ENCODE measurements at places on chromosomes 13 and 19.

DNA sequence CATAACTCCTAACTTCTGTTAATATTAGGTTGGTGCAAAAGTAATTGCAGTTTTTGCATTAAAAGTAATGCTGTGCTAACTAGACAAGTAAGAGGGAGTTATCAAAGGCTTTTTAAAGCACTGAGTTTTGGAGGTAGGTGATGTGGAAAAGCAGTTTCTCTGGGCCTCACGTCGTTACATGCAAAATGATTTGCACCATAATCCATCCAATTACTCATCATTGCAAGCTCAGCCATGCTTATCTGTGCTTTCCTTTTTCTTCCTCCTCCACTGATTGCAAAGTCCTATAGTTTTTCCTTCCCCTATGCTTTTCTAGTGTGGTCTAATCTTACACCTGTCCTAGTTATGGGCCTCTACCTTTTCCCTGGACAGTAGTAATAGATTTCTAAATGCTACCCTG lies 35.4 kb upstream of the INTS6 start:
- DNase-seq = no peak

- peak; percentile 95 for DNase-seq
These were observed 165.2 kb downstream of the GGACT start for GRCh38 chr13:100423375-100423774.

GRCh38 chr19:54191011-54191810 lies at the start of gene TSEN34:
TSEN34 (plus strand) TSS chr19:54191308; CDS start chr19:54191365, 57 bp downstream.
- peak; percentile 91 for DNase-seq

- DNase-seq = no peak
These were observed 302.6 kb downstream of the PCDH9 start for GRCh38 chr13:66927562-66927961.

DNA sequence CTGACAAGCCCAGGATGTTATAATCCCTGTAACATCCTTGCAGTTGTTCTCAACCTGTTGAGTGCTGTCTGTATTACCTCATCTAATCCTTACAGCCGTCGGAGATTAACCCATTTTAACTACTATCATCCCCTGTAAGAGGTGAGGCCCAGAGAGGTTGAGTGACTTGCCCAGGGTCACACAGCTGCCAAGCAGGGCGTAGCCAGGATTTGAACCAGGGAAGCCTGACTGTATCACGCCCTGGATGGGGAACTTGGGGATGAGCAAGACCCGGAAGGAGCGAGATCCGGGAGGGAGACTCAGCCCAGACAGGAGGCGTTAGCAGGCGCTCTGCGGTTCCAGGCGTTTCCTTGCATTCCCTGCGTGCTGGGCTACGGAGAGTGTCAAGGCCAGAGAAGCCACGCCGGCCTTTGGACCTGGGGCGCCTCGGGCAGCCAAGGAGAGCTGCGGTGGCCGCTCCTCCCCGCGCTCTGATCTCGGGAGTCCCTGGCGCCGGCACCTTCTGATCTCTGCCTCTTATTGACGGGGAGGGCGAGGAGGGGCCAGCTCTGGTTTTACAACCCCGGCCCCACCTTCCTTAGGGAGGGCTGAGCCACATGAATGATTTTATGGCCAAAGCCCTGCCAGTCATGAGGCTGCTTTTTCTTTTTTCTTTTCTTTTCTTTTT lies 6.2 kb downstream of the SULT2B1 start:
- peak; percentile 52 for DNase-seq

DNA sequence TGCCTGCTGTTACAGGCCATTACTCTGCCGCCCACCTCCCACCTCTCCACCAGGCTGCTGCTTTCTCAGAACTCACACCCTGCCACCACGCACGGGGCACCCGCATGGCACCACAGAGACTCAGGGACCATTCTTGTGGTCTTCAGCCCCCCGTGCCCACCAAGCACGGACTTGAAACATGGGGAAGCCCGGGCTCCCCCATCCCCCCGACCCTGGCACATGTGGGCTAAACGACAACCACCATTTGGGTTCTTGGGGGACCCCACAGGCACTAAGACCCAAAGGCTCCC lies 23.1 kb upstream of the TINCR start:
- DNase-seq = no peak

DNA sequence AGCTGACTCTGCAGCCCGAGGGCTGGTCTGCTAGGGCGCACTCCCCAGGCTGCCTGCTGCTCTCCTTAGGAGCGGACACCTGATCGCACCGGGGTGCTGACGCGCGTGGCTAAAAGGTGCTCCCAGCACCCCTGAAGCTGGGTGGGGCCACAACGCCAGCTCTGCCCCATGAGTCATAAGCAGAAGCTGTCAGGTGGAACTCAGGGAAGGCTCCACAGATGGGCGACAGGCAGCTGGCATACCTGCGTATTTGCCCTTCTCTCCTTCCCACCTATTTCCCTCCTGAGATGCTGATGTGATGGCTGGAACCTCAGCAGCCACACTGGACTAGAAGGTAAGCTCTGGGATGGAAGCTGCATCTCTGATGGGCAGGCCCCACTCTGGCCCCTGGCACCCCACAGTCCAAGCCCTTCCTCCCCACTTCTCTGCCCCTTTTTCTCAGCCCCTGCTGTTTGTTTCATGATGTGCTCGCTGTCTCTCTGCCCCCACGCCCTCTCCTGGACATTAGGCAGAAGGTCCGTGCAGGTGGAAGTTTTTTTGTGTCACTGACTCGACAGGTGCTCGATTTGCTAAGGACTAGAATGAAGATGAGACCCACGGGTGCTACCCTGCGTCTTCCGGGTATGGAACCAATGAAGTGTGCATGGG lies 30.3 kb upstream of the CACTIN start:
- DNase-seq = no peak

DNA sequence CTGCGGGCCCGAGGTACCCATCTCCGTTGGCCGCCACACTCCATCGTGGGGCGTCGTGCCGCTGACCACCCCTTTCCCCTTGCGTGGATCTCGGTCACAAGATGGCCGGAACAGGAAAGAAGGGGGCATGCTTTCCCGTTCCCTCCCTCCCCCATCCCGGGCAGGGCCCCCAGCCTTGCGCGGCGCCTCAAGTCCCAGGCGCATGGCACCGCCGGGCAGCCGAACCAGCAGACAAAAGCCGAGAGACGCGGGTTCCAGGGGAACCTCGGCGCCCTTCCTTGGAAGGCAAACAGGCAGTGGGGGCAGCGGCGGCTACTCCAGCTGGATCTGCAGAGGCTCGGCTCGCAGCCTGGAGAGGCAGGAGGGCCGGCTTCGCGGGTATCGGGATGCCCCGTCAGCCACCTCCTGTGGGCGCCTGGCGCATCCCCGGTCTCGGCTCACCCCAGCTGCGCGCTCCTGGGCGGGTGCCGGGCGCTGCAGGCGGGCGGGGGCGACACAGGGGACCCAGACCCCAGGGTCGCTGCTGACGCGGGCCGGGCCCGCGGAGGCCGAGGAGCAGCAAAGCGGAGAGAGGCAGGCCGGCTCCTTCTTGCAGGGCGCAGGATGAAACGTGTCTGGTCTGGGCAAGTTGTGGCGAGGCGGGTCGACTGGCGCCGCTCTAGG lies 439 bp downstream of the DZIP1 start:
- DNase-seq = no peak

DNA sequence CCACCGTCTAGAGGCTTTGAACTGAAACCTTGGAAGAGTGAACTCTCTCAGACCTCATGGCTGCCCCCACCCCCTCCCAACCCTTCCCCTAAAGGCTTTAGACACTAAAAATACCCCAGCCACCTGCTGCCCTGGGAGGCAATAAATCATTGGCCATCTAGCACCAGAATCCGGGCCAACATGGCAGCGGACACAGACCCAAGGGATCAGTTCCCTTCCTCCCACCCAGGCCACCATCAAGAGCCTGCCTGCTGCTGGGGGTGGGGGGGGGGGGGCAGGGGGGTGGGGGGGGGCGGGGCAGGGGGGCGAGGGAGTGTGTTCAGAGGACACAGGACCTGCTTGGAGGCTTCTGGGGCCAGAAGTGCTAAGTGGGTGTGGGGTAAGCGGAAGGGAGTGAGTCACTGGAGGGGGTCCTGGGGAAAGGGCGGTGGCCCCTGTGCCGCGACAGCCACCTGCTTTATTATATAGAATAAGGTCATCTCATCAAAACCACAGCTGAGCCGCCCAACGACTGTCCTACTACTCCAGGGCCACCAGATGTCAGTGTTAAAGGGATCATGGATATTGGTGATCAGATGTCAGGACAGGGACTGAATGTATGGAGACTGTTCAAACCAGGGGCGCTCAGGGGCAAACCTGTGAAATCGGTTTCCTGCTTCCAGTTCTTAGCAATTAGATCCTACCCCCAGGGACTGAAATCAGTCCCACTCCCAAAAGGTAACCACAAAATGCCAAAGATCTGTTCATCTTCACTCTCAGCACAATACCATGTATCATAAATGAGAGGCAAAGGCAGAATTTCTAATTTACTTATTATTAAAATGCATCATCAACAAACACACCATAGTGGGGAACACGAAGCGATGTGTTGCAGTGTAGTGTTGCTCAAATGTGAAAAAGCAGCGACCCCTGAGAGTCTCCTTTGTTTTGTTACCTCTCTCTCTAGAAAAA lies 24.3 kb downstream of the ARL11 start:
- peak; percentile 53 for DNase-seq

- peak; percentile 75 for DNase-seq
These were observed 118.0 kb upstream of the POSTN start for GRCh38 chr13:37716420-37717195.

GRCh38 chr19:31054430-31054829 lies 294.8 kb downstream of the TSHZ3 start:
- DNase-seq = peak; percentile 75

DNA sequence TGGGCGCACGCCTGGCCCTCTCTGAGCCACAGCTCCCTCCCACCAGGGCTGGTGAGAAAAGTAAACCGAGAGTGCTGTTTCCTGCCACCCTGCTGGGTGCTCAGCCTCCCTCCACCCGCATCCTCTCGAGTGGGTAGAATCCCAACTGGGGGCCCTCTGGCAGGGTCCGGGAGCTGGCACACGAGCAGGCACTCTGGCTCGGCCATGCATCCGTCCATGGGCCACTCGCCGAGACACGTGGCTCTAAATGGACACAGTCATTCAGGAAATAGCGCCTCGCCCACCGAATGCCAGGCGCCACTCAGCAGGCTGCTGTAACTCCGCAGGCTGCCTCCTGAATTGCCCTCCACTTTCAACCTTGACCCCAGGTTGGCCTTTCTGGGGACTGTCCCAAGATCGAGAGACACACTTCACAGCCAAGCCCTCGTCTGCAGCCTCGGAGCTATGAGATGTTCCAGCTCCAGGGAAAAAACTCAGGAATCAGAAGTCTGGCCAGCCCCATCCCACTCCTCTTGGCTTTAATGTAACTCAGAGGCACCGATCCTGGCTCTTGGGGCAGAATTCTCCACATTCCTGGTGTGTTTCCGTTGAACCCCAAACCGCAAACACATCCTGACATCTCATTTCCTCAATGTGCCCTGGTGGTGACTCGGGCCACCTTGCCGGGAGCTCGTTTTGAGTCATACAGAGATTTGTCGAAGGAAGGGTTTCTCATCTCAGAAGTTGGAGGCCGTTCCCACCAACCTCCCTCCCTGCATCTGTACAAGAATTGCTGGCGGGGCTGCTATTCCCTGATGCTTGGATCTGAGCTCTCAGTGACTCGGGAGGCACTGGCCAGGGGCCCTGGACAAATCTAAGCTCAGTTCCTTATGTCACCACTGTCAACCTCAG lies 14.1 kb downstream of the KLF2 start:
- peak; percentile 92 for DNase-seq

- DNase-seq = no peak
These were observed 184.2 kb downstream of the MAB21L1 start for GRCh38 chr13:35292329-35292728.

DNA sequence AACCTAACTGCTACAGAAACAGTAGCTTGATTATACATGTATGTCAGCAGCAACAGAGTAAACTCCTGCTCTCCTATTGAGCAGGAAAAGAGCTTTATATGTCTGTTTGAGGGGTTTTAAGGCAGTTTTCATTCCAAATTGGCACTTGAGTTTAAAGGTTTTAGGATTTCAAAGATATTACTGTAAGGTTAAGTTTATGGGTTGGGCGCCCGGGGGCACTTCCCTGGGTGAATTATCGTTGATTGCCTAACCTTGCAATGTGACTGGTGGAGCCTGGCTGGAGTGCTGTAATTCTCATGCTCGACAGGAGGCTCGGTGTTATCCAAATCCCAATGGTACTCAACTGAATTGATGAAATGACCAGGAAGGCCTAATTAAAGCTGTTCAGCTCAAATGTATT lies 1586.1 kb downstream of the OLFM4 start:
- no peak for DNase-seq

Data from MV-4-11 (cell line).